ENCODE measurements at places on chromosomes 7 and 10. TPM values are rescaled to one million over a fixed set of nuclear protein-coding genes. Genes with fewer than 3 reads are reported as not detected.
A peak's percentile ranks its signal among the peaks of the same experiment; 100 is the strongest.

The ADCYAP1R1 gene
- total RNA-seq: 8.2 TPM

DNA sequence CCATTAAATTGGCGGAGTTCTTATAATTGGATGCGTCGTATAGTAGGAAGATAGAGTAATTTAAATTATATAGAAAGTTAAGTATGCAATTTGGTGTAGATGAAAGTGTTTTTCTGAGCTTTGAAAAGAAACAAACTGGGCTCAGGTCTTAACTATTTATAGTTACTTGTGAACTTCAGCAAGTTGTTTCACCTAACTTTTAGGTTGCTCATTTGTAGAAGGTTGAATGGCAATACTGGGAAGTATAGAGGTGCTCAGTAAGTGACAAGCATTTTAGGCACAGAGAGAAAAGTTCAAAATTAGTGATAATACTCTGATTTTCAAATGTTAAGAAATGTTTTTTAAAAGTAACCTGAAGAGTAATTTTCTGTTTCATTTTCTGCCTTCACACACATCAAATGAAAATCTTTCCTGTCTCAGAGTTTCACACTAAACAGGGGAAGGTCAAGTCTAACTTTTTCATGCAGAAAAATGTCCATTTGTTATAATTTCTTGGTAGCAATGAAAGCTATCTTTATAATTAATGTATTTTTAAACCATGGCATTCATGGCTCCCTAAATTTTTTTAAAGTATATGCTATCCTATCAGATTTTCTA lies 146.5 kb downstream of the PHF14 start:
- no peaks in the 10 kb centered on the region for H3K4me1 ChIP-seq
- DNase-seq: no peak
- no peak overlapping the region for H3K27ac ChIP-seq
- no peaks in the 10 kb centered on the region for H3K36me3 ChIP-seq

DNA sequence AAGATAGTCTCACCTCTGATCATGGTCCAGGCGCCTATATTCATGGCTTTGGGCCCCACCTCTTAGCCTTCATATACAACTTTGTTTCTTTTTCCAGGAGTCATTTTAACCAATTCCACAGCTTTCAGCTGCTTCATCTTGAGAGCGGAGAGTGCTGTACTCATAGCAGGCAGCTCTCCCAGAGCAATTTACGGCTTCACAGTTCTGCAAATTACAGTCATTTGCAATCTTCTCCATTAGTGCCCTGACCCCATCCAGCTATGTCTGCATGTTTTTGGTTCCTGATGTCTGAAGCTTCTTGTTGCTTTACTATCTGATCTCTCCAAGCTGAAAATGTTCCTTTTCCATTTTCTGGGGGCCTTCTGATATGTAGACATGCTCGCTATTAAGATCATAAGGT lies 18.0 kb upstream of the MEST start:
- H3K27me3 ChIP-seq: no peaks in the 10 kb centered on the region
- H3K4me3 ChIP-seq: no peak overlapping the region
- no peak for DNase-seq
- no peaks in the 10 kb centered on the region for H3K4me1 ChIP-seq
- no peak overlapping the region for H3K27ac ChIP-seq
- H3K36me3 ChIP-seq: no peaks in the 10 kb centered on the region

- H3K4me1 ChIP-seq: peaks cover 28% of the 10 kb centered on the region
- no peaks in the 10 kb centered on the region for H3K27me3 ChIP-seq
- H3K27ac ChIP-seq: no peak overlapping the region
- H3K4me3 ChIP-seq: no peak overlapping the region
- H3K36me3 ChIP-seq: no peaks in the 10 kb centered on the region
Measured at GRCh38 chr7:122140918-122141317, 3.1 kb downstream of the AASS start.

DNA sequence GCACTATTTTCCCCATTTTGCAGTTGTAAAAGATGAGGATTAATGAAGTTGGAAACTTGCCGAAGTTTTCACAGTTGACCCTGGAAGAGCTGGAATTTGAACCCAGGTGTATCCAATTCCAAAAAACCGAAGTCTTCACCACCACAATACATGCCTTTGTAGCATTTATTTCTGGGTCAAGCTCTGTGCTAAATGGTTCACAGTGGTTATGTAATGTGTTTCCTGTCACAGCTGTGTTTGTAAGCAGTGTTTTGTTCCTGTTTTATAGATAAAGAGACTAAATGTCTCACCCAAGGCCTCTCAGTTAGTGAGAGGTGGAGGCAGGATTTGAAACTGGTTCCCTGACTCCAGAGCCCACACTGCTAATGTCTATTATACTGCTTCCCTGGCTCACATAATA lies 17.6 kb downstream of the SFTPA2 start:
- no peak overlapping the region for H3K27ac ChIP-seq
- H3K4me1 ChIP-seq: peaks cover 7% of the 10 kb centered on the region
- H3K4me3 ChIP-seq: no peak overlapping the region
- H3K36me3 ChIP-seq: no peaks in the 10 kb centered on the region

DNA sequence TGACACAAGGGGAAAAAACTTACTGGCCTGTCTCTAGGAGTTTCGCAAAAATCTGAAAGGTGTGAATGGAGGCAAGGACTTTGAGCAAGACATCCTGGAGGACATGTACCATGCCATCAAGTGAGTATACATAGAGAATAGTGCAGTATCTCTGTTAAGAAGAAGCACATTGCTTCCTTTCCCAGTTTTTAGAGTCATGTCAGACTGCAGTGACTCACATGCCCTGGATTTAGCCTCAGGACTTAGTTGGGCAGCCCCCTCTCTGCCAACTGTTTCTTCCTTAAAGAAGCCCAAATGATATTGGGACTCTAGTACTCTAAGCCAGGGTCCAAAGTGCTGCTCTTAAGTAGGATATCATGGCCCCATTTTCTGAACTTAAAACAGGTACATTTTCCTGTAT lies 28.1 kb upstream of the NFKB2 start:
- H3K4me1 ChIP-seq: no peaks in the 10 kb centered on the region
- DNase-seq: no peak
- peak overlapping the region; percentile 22 for H3K27ac ChIP-seq
- no peak overlapping the region for H3K4me3 ChIP-seq

DNA sequence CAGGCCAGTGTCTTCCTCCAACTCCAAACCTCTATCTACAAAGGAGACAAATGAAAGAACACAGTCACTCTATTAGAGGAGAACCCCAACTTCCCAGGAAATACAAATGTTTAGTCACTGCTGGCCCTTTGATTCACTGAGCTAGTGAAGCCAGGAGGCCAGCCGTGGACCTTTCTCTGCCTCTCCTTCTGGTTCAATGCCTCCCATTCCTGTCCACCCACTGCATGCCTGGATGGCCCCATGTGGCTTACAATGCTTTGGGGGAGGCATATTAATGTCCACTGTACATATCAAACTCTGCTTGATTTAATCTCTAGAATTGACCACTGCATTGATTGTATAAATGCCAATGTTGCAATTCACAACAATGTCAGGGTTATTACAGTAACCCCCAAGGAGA lies 687.3 kb downstream of the KCNMA1 start:
- H3K27ac ChIP-seq: no peak overlapping the region
- no peak for DNase-seq

Measured in body of pancreas (tissue), 4 donors.